ENCODE measurements at places on chromosomes 3 and 15.

- DNase-seq: no peak
Observed at GRCh38 chr3:58291671-58292338, 14.2 kb upstream of the RPP14 start.

- DNase-seq: no peak
Observed at GRCh38 chr15:69912116-69912515, 185.6 kb downstream of the TLE3 start.

DNA sequence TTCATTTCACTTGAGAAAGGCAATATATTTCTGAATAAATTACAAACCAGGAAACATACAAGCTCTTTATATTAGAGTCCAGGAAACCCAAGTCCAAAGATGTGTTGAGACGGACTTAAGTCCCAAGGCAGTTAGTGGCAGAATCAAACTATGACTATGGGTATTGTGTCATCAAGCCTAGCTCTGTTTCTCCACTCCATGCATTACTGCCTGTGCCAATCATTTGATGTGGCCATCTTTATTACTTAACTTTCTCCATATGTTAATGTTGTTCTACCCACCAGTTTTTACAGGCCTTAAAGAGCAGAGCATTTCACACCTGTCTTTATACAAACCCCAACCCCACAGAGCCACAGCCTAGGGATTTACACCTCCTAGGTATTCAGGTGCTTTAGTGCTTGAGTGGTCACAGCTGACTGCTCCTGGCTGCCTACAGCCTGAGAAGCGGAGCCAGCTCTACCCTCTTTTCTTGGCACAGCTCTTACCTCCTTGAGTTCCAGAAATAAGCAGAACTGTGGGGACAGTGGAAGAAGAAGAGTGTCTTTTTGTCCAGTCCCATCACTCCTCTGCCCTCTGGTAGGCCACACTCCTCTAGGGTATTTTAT, 92.1 kb downstream of the DTWD1 start:
- no peak for DNase-seq

GRCh38 chr3:161316006-161316689, 55.2 kb downstream of the SPTSSB start:
- peak; percentile 36 for DNase-seq

- DNase-seq: no peak
Observed at GRCh38 chr3:63970631-63971475, 52.4 kb downstream of the PSMD6 start.

- DNase-seq: no peak
Observed at GRCh38 chr15:36734366-36734765, 154.9 kb downstream of the CDIN1 start.
